ENCODE measurements at places on chromosomes 6 and 20. TPM values are rescaled to one million over a fixed set of nuclear protein-coding genes. Genes with fewer than 3 reads are reported as not detected.

DNA sequence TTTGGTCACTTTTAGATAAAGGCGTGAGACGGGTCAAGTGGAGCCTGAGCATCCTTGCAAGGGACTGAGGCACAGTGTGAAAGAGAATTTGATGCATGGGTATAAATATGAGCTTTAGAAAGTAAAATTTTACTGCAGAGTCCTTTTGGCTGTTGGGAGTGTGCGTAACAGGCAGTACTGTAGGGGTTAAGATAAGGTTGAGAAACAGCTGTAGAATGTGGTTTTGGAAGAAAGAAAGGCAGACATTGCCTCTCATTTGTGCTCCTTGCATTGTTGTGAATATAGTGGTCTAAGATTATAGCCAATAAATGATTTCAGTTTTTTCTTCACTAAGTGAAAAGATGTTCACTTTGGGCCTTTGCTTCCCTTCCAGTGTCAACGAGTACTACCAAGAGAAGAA is 73.0 kb downstream of the RREB1 start:
- H3K36me3 ChIP-seq: peaks cover 49% of the 10 kb centered on the region
- H3K4me3 ChIP-seq: no peak overlapping the region
- no peak overlapping the region for H3K27ac ChIP-seq
- no peaks in the 10 kb centered on the region for H3K4me1 ChIP-seq
- H3K27me3 ChIP-seq: no peaks in the 10 kb centered on the region
- no peak for DNase-seq

The GNRH2 gene
- 0.55 TPM for total RNA-seq

The HTR1E gene
- total RNA-seq: not detected

DNA sequence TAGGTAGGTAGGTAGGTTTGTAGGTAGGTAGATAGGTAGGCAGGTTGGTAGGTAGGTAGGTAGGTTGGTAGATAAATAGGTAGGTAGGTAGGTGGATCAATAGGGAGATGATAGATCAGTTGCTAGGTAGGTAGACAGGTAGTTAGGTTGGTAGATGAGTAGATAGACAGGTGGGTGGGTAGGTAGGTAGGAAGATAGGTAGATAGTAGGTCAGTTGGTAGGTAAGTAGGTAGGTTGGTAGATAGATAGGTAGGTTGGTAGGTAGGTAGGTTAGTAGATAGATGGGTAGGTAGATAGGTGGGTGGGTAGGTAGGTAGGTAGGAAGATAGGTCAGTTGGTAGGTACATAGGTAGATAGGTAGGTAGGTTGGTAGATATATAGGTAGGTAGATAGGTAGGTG is 72.0 kb upstream of the PDE10A start:
- DNase-seq: no peak
- H3K4me1 ChIP-seq: no peaks in the 10 kb centered on the region
- no peaks in the 10 kb centered on the region for H3K27me3 ChIP-seq

DNA sequence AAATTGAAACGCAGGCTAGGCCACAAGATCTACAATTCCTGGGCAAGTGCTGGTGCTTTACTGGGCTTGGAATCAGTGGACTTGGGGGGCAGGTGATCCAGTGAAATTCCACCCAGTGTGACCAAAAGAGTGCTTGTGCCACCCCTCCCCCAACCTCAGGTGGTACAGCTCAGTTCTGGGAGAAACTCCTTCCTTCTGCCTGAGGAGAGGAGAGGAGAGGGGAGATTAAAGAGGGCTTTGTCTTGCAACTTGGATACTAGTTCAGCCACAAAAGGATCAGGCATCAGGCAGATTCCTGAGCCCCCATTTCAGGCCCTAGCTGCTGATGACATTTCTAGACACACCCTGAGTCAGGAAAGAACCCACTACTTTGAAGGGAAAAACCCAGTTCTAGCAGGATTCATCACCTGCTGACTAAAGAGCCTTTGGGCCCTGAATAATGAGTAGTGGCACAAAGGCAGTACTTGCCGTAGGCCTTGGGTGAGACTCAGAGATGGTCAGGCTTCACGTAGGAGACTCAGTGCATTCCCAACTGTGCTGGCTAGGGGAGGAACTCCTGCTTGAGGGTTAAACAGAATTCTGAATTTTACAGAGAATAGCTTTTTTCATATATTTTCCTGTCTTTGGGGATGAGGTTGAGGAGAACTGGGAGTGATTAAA is 446.7 kb downstream of the BMP2 start:
- no peaks in the 10 kb centered on the region for H3K27me3 ChIP-seq
- DNase-seq: no peak
- H3K4me3 ChIP-seq: no peak overlapping the region
- no peak overlapping the region for H3K27ac ChIP-seq
- no peaks in the 10 kb centered on the region for H3K4me1 ChIP-seq

All from activated CD8-positive, alpha-beta memory T cell treated with anti-CD3 and anti-CD28 coated beads, Interleukin-2, amount 10 ng/mL, durations not matched to agents 7 days and 5 days (primary cell).